ENCODE measurements at places on chromosomes 4 and X. TPM values are rescaled to one million over a fixed set of nuclear protein-coding genes. Genes with fewer than 3 reads are reported as not detected.

EDNRA gene
- total RNA-seq = 1.6 TPM

USP53 gene
- total RNA-seq = 56.9 TPM

ATP10D gene
- total RNA-seq = 2.8 TPM

PNCK gene
- total RNA-seq = not detected

CD40LG gene
- 0.23 TPM for total RNA-seq

TSC22D3 gene
- total RNA-seq = 899 TPM

DNA sequence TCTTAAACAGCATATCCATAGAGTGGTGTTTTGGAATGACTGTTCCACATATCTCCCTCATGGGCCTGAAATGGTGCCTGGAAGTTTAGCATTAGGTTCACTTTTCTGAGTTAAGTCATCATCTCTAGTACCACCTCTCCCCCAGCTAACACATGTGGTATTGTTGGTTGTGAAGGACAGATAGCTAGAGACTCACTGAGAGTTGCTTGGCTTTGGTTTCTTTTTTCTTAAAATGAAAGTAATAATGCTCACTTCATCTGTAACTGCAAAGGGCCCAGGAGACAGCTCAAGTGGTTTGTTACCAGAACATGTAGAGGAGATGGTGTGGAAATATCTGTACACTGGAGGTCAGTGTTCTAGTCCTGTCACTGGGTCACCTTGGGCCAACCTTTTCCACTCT is 90.9 kb downstream of the EFNB1 start:
- H3K27me3 ChIP-seq = no peaks in the 10 kb centered on the region
- no peaks in the 10 kb centered on the region for H3K4me1 ChIP-seq
- H3K36me3 ChIP-seq = no peaks in the 10 kb centered on the region
- no peak overlapping the region for H3K27ac ChIP-seq
- H3K4me3 ChIP-seq = no peak overlapping the region
- no peak for DNase-seq

DNA sequence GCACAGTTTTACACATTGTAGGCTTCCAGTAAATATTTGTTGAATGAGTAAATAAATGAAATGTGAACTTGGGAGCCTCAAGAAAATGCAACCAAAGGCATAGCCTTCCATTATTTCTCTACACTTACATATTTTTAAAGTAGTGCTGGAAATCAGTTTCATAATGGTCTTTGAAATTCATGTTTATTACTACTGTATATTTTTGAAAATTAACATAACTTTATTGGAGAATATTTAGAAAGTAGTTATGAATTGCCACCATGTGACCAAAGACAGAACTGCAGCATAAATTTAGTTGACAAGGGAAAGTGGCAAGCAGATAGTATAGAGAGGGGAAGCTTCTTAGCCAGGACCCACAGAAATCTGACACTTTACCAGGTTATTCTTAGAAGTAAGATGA is 6.4 kb downstream of the TCEAL8 start:
- no peak for DNase-seq
- no peak overlapping the region for H3K4me3 ChIP-seq
- H3K36me3 ChIP-seq = no peaks in the 10 kb centered on the region
- no peak overlapping the region for H3K27ac ChIP-seq

GRCh38 chr4:6854098-6854744 is 55.4 kb upstream of the TBC1D14 start:
- H3K27ac ChIP-seq = peak overlapping the region; percentile 93
- no peaks in the 10 kb centered on the region for H3K27me3 ChIP-seq
- DNase-seq = no peak
- H3K4me3 ChIP-seq = no peak overlapping the region

GRCh38 chr4:156401371-156401770 is 447.7 kb upstream of the CTSO start:
- H3K27me3 ChIP-seq = no peaks in the 10 kb centered on the region
- H3K36me3 ChIP-seq = no peaks in the 10 kb centered on the region

- no peak for DNase-seq
- H3K27ac ChIP-seq = no peak within 1 kb of the TSS
- H3K4me1 ChIP-seq = no peaks in the 10 kb centered on the region
- no peaks in the 10 kb centered on the region for H3K27me3 ChIP-seq
Observed at GRCh38 chr4:36281384-36282106, at the start of gene DTHD1. TSS of gene DTHD1 (plus strand) at chr4:36281616. CDS start at chr4:36281759, 143 bp downstream.

- H3K36me3 ChIP-seq = no peaks in the 10 kb centered on the region
- peak; percentile 97 for DNase-seq
- no peaks in the 10 kb centered on the region for H3K27me3 ChIP-seq
- H3K4me3 ChIP-seq = no peak overlapping the region
- H3K27ac ChIP-seq = peak overlapping the region; percentile 79
- peaks cover 24% of the 10 kb centered on the region for H3K4me1 ChIP-seq
Observed at GRCh38 chr4:105990933-105991332, 95.7 kb downstream of the NPNT start.

- no peaks in the 10 kb centered on the region for H3K27me3 ChIP-seq
- no peak overlapping the region for H3K4me3 ChIP-seq
- H3K36me3 ChIP-seq = no peaks in the 10 kb centered on the region
- H3K27ac ChIP-seq = no peak overlapping the region
Observed at GRCh38 chrX:9282325-9282724, 182.5 kb upstream of the TBL1X start.

GRCh38 chrX:48891402-48892288 is 5.9 kb downstream of the TIMM17B start:
- H3K27ac ChIP-seq = peak overlapping the region; percentile 84
- no peaks in the 10 kb centered on the region for H3K36me3 ChIP-seq
- peak overlapping the region; percentile 72 for H3K4me3 ChIP-seq
- H3K27me3 ChIP-seq = no peaks in the 10 kb centered on the region

DNA sequence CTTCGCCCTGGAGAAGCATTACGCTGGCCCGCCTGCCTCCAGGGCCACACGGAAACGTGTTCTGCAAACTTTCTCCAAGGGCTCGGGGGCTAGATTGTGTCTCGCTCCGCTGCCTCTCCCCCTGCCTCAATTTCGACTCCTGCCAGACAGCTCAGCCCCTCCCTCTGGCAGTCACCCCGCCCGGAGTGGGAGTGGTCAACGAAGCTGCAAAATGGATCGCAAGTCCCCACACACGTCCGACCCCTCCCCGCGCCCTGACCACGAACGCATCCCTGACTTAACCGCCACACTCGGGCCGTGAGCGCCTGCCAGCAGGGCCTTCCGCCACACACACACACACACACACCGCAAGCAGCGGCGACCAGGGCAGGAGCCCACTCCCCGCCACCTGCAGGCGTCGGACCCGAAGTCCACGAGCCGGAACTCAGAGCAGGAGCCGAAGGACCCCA is 47.0 kb upstream of the NKAP start:
- no peak overlapping the region for H3K4me3 ChIP-seq
- peaks cover 67% of the 10 kb centered on the region for H3K27me3 ChIP-seq
- no peak for DNase-seq
- no peaks in the 10 kb centered on the region for H3K36me3 ChIP-seq

DNA sequence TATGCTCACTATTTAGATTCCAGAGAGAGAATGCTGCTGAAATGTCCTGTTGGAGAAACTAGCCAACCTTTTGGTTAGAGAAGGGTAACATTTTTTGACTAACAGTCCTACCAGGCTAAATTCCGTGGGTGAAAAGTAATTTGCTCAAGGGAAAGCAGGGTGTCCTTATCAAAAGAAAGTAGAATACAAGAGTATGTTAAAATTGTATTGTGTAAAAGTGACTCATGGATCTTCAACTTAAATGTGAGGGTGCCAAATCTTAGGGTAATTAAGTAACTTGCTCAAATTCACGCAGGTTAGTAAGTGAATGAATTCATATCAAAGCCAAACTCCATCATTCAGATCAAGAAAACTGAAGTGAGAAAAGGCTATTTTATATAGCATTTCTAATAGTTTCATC is 81.7 kb downstream of the PCDH7 start:
- no peaks in the 10 kb centered on the region for H3K36me3 ChIP-seq
- H3K27me3 ChIP-seq = no peaks in the 10 kb centered on the region
- no peaks in the 10 kb centered on the region for H3K4me1 ChIP-seq

- H3K4me1 ChIP-seq = peaks cover 4% of the 10 kb centered on the region
- no peak overlapping the region for H3K27ac ChIP-seq
- H3K4me3 ChIP-seq = no peak overlapping the region
Observed at GRCh38 chr4:169361756-169362155, 91.0 kb upstream of the SH3RF1 start.

DNA sequence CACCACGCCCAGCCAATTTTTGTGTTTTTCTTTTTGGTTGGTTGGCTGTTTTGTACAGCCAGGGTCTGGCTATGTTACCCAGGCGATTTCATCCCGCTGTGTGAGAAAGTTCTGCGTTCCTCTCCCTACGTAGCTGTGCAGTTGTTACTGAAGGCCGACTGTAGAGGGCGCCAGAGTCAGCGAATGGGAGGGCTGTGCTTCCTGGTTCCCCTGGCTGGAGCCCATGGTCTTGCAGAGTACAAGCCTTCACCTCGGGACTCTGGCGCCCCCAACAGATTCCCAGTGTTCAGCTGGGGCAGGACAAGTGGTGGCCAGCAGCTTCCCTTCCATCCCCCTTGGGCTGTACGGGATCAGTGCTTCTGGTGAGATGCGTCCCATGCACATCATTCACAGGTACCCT is 5.6 kb upstream of the CT45A1 start:
- no peaks in the 10 kb centered on the region for H3K27me3 ChIP-seq
- no peaks in the 10 kb centered on the region for H3K4me1 ChIP-seq
- no peak overlapping the region for H3K27ac ChIP-seq
- no peak overlapping the region for H3K4me3 ChIP-seq
- H3K36me3 ChIP-seq = no peaks in the 10 kb centered on the region

- peaks cover 9% of the 10 kb centered on the region for H3K4me1 ChIP-seq
- H3K27ac ChIP-seq = no peak overlapping the region
- DNase-seq = no peak
- no peaks in the 10 kb centered on the region for H3K27me3 ChIP-seq
Observed at GRCh38 chr4:139824882-139825522, 159.4 kb downstream of the MGST2 start.
